ENCODE measurements at places on chromosomes 1 and 21. TPM values are rescaled to one million over a fixed set of nuclear protein-coding genes. Genes with fewer than 3 reads are reported as not detected.

GRCh38 chr21:45289134-45289533 lies 1.4 kb upstream of the POFUT2 start:
- H3K27ac ChIP-seq: no peak overlapping the region
- no peaks in the 10 kb centered on the region for H3K27me3 ChIP-seq
- no peaks in the 10 kb centered on the region for H3K36me3 ChIP-seq
- no peak overlapping the region for H3K4me3 ChIP-seq
- H3K4me1 ChIP-seq: no peaks in the 10 kb centered on the region

IL19 gene
- not detected for total RNA-seq

- H3K4me1 ChIP-seq: peaks cover 22% of the 10 kb centered on the region
- no peaks in the 10 kb centered on the region for H3K27me3 ChIP-seq
- peak overlapping the region; percentile 57 for H3K27ac ChIP-seq
Measured at GRCh38 chr1:153490272-153491051, 30.0 kb upstream of the S100A7 start.

- no peaks in the 10 kb centered on the region for H3K27me3 ChIP-seq
- H3K27ac ChIP-seq: no peak overlapping the region
- no peak for DNase-seq
Measured at GRCh38 chr1:27391511-27392095, 819 bp upstream of the GPR3 start.

GRCh38 chr21:25421321-25422028 lies 185.8 kb downstream of the MRPL39 start:
- H3K4me3 ChIP-seq: no peak overlapping the region
- H3K36me3 ChIP-seq: no peaks in the 10 kb centered on the region
- no peaks in the 10 kb centered on the region for H3K4me1 ChIP-seq
- DNase-seq: no peak

Measured in PC-9 (cell line).